ENCODE measurements at places on chromosomes 3 and 15.

DNA sequence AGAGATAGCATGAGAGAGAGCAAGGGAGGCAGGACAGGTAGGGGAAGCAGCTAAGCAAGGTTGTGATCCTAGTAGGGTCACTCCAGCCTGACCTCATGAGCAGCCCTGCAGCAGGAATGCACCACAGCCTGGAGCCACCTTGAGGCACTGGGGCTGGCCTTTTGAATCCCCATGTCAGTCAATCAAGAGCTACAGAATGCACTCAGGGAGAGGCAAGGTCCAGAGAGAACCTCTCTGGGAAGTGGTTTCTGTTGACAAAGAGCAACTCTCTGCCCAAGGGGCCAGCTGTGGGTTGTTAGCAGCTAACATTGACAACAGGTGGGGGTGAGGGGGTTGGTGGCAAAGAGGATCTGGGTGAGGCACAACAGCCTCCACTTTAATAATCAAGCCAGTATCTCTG, 54.6 kb downstream of the TRANK1 start:
- no peak for DNase-seq

GRCh38 chr3:31196881-31197364, 302.5 kb upstream of the GADL1 start:
- no peak for DNase-seq

DNA sequence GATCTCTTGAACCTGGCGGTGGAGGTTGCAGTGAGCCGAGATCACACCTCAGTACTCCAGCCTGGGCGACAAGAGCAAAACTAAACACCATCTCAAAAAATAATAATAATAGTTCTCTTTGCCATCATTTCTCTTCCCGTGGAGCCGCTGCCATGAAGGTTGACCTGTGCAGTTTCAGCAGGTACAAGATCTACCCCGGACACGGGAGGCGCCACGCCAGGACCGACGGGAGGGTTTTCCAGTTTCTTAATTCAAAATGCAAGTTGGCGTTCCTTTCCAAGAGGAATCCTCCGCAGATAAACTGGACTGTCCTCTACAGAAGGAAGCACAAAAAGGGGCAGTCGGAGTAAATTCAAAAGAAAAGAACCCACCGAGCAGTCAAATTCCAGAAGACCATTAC, 11.3 kb upstream of the PPP1R2 start:
- DNase-seq = no peak

- no peak for DNase-seq
These were observed 325.1 kb upstream of the CBLB start for GRCh38 chr3:106193876-106194275.

GRCh38 chr3:160169139-160169976, 55.9 kb upstream of the C3orf80 start:
- DNase-seq = no peak

- no peak for DNase-seq
These were observed 1.6 kb upstream of the IMP3 start for GRCh38 chr15:75641603-75642002.

DNA sequence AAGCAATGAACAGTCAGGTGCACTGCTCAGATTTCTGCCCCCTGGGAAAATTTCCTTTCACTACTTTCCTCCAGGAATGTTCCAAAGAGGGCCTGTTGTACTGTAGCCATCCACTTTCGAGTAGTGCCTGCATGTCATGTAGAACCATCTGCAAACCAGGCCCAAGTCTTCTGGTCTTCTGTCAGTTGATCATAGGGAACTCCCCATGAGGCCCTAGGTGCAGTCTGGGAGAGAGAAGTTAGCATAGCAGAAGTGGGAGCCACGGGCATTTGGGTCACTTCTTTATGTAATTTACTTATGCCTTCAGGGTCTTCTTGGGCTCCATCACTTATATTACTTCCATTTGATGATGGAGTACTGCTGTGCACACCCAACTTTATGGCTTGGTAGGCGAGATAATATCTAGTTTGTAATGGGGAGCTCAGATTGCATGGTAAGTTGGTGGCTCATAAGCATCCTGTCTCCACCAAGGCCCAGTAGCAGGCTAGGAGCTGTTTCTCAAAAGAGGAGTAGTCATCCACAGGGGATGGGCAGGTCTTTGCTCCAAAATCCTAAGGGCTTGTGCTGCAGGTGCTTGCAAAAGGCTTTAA, 151.4 kb downstream of the NFKBIZ start:
- no peak for DNase-seq

- DNase-seq = no peak
These were observed 501.3 kb downstream of the NTRK3 start for GRCh38 chr15:87755226-87755625.

GRCh38 chr3:44649709-44650108, 1.2 kb downstream of the ZNF35 start:
- DNase-seq = no peak

- no peak for DNase-seq
These were observed 48.1 kb downstream of the RAB11A start for GRCh38 chr15:65917407-65917756.

DNA sequence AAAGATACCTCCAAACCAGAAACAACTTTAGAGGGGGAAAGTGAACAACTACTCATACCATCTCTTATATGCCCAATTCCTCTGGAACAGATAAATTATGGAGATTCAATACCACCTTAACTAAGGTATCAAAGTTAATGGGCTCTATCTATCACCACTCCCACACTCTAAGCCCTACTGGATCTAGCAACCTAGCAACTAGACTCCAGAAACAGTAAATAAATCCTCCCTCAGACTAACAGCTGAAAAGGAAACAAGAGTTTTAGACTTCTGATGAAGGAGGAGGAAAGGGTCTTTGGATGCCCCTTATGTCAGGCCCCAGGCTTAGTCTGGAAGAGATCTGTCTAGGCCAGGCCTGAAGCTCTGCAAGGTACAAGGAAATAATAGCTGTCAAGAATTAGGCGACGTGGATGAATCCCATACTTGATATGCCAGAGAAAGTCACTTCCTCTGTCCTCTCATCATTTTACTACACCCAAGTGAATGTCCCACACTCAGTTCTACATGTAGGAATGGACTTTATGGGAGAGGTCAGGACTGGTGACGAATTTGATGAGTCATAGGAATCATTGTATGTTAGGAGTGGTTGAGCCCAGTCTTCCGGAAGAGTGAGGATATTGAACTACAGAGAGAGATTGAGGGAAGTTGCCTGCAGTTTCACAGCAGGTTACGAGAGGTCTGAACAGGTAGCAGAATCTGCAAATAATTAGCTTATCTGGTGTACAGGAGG, 113.8 kb downstream of the AKAP13 start:
- no peak for DNase-seq

DNA sequence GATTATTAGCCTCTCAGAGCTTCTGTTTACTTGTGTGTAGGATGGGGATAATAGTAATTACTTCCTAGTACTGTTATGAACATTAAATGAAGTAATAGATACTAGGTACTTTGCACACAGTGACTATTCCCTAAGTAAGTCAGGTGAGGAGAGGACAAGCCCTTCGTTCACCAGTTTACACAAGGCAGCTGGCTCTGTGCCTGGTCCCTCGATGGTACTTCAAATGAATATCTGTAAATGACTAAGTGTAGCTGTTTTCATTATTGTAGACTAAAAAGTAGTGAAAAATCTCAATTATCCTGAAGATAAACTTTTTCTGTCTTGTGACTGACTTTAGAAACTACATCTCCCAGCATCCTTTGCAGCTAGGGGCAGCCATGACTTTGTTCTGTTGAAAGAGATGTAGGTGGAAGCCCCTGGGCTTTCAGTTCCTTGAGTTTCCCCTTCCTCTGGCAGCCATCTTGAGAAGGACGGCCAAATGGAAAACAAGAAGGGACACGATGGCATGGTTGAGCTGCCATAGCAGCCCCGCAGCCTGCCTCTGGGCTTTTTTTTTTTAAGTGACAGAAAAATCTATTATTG, 11.7 kb upstream of the WNT7A start:
- no peak for DNase-seq

- no peak for DNase-seq
These were observed 388.7 kb upstream of the RGMA start for GRCh38 chr15:93477721-93478120.

GRCh38 chr15:73388256-73388781, 19.6 kb upstream of the HCN4 start:
- DNase-seq = no peak

Data from activated naive CD4-positive, alpha-beta T cell treated with anti-CD3 and anti-CD28 coated beads, Interleukin-2, amount 50 U/mL, for 16 hours (primary cell).